ENCODE measurements at places on chromosomes 12 and 14.
A peak's percentile ranks its signal among the peaks of the same experiment; 100 is the strongest.

DNA sequence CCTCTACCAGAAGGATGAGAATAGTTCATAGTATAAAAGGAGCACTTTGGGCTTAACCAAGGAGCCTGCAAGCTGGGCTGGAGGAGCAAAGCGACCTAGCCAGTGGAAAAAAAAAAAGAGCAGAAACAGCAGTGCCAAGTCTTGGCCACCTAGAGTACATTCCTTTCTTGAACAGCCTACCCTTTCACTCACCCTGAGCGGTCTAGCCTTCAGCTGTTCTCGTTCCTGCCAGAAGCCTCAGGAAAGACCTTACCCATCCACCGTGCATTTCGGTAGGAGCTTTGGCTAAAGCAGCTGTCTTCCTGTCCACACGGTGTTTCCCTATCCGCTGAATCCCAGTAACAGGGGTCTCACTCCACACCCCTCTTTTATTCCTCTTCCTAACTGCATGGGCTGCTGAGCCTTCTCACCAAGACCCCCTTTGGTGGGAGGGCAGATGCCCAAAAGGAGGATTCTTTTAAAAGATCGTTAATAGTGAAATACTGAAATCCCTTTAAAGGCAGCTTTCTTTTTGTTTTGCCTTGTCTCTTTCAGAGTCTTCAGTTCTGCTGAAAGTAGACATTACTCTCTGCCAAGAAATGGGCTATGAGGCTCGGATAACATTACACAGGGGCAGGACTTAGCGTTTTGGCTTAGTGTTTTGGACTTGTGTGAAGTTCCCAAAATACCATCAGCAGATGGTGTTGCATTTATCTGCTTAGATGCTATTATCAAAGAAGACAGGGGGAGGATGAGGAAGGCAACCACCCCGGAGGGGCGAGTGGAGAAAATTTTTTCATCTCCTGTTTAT, 88.5 kb upstream of the METAP2 start:
- no peak for DNase-seq

- DNase-seq: no peak
Measured at GRCh38 chr14:70881549-70882177, 25.6 kb upstream of the PCNX1 start.

DNA sequence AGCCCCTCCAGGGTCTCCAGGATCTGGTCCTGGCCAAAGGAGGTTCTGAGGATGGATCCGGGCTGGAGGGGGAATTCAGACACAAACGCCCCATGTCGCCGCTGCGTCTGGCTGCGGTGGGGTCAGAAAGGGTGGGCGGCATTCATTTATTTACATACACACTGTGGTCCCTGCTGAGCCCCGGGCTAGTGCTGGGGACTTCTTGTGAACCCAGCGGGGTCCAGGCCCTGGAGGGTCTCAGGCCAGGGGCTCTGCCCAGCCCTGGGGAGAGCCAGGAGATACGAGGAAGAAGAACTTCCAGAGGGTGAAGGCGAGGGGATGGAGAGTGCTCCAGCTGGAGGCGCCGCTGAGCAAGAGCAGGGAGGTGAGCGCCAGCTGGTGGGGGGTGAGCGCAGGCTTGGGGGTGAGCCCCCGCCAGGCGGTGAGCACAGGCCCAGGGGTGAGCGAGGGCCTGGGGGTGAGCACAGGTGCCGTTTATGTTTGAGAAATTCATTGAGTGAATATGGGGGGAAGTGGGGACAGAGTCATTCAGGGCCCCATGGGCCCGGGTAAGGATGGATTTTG, 68.1 kb downstream of the NCOR2 start:
- DNase-seq: no peak

- peak; percentile 13 for DNase-seq
Measured at GRCh38 chr14:39431416-39432178, 636 bp downstream of the FBXO33 start.

Measured in stimulated activated CD8-positive, alpha-beta memory T cell treated with anti-CD3 and anti-CD28 coated beads, Interleukin-7, amount 100 ng/mL, for 1 hour (primary cell).